Skin of body (tissue), 3 donors: ENCODE measurements at places on chromosomes 5 and 9.

DNA sequence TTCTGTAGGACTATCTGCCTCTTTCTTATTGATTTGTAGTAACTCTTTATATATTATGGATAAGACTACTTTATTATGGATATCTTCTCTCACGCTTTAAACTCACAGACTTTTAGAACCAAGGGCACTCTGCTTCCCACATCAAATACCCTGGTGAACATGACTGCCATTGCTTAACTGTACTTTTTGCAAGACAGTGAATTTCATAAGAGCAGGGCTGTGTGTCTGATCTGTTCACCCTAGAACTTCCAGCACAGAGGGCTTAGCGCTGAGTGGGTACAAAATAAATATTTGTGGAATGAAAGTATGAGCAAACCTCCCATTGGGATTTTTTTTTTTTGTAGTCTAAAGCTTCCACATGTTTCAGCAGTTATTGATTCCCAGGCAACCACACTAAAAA is 84.8 kb downstream of the CFAP77 start:
- no peak for DNase-seq

GRCh38 chr5:38867416-38867815 is 21.6 kb downstream of the OSMR start:
- no peak for DNase-seq

- peak; percentile 32 for DNase-seq
Measured at GRCh38 chr5:113682497-113683136, 169.1 kb downstream of the YTHDC2 start.

- DNase-seq: no peak
Measured at GRCh38 chr5:113063927-113064326, 87.3 kb downstream of the DCP2 start.
